ENCODE measurements at places on chromosomes 11 and 22. TPM values are rescaled to one million over a fixed set of nuclear protein-coding genes. Genes with fewer than 3 reads are reported as not detected.

EIF1AD gene
- total RNA-seq: 20.7 TPM

SCN3B gene
- total RNA-seq: 54.4 TPM

C22orf31 gene
- total RNA-seq: not detected

INS gene
- total RNA-seq: not detected

RASGRP2 gene
- 36.7 TPM for total RNA-seq

P2RY6 gene
- total RNA-seq: not detected

IL17RA gene
- 1.2 TPM for total RNA-seq

FOLR1 gene
- total RNA-seq: not detected

FBLN1 gene
- 22.3 TPM for total RNA-seq

OR5T2 gene
- total RNA-seq: not detected

HPX gene
- total RNA-seq: 2.3 TPM
